Adrenal gland (tissue), 19 donors: ENCODE measurements at places on chromosomes 7 and 10. TPM values are rescaled to one million over a fixed set of nuclear protein-coding genes. Genes with fewer than 3 reads are reported as not detected.

DNA sequence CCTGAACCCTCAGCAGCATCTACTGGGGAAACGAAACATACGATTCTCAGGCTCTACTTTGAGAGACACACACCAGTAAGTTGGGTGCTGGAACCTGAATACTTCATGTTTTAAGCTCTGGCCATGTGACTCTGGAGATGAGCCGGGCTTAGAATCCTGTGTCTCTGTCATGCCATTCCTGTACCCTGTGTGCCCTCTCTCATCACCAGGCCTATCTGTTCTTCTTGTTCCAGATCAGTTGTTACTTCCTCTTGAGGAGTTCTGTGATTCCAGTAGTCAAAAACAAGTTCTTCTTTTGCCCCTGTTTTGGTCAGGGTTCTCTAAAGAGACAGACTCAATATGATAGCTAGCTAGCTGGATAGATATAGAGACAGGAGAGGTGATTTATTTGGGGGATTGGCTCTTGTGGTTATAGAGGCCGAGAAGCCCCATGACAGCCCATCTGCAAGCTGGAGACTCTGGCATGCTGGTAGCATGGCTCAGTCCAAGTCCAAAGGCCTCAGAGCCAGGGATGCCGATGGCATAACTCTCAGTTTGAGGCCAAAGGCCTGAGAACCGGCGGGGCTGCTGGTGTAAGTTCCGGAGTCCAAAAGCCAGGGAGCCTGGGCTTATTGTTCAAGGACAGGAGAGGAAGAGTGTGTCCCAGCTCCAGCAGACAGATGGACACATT is 54.3 kb downstream of the CHN2 start:
- H3K27me3 ChIP-seq, result no peaks in the 10 kb centered on the region
- DNase-seq, result no peak
- no peak overlapping the region for H3K4me3 ChIP-seq
- H3K36me3 ChIP-seq, result no peaks in the 10 kb centered on the region
- peak overlapping the region; percentile 74 for H3K27ac ChIP-seq

Gene PRSS2
- 4.8 TPM for total RNA-seq

GRCh38 chr10:79459243-79459642 is 13.8 kb upstream of the ZCCHC24 start:
- peak; percentile 72 for DNase-seq
- H3K27me3 ChIP-seq, result no peaks in the 10 kb centered on the region
- H3K27ac ChIP-seq, result no peak overlapping the region
- H3K4me1 ChIP-seq, result peaks cover 18% of the 10 kb centered on the region

DNA sequence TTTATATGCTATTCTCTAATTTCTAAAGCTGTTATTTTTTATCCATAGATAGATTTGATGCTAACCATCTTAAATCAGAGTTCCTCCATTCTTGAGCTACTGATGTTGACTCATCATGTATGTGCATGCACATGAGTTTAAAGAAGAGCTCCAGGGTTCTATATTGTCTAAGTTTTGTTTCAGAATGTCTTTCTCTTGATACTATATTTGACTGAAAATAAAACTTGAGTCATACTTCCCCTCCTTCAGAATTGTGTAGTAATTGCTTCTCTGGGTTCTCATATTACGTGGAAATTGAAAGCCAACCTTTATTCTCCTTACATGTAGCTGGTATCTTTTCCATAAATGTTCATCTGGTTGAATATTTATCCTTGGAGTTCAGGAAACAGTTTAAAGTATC is 89.4 kb downstream of the LRRTM3 start:
- DNase-seq, result no peak
- no peaks in the 10 kb centered on the region for H3K4me1 ChIP-seq
- no peak overlapping the region for H3K27ac ChIP-seq
- no peak overlapping the region for H3K4me3 ChIP-seq
- no peaks in the 10 kb centered on the region for H3K27me3 ChIP-seq

- no peak for DNase-seq
- H3K4me3 ChIP-seq, result peak overlapping the region; percentile 73
- no peaks in the 10 kb centered on the region for H3K27me3 ChIP-seq
- no peaks in the 10 kb centered on the region for H3K4me1 ChIP-seq
- H3K27ac ChIP-seq, result peak overlapping the region; percentile 87
Observed at GRCh38 chr7:94654783-94655125, 1.2 kb downstream of the SGCE start.

Gene CLCN1
- total RNA-seq, result not detected

- H3K27me3 ChIP-seq, result no peaks in the 10 kb centered on the region
- DNase-seq, result no peak
- H3K4me1 ChIP-seq, result no peaks in the 10 kb centered on the region
- no peak overlapping the region for H3K27ac ChIP-seq
- H3K4me3 ChIP-seq, result no peak overlapping the region
Observed at GRCh38 chr10:49433069-49433468, 37.2 kb upstream of the DRGX start.

Gene ADIRF
- 15.3 TPM for total RNA-seq

DNA sequence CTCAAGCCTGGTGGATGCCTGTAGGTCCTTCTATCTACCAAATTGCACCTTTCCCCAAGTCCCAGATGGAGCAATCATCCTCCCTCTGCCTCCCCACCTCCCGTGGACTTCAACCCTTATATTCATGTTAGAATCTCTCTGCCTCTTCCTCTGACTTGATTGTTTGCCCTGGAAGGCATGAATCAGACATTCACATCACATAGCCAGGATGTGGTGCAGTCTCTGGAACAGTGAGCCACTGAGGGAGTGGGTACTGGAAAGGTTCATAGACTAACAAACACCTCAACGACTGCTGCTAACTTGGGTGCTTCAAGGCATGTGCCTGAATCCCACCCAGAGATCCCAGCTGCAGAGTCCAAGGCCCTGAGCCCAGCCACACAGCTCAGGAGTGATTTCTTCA is 494.0 kb downstream of the TNS3 start:
- no peaks in the 10 kb centered on the region for H3K4me1 ChIP-seq
- H3K27me3 ChIP-seq, result peaks cover 6% of the 10 kb centered on the region
- H3K36me3 ChIP-seq, result no peaks in the 10 kb centered on the region
- H3K27ac ChIP-seq, result no peak overlapping the region
- no peak for DNase-seq

Gene HOXA5
- 39.2 TPM for total RNA-seq
